ENCODE measurements at places on chromosomes 2 and 18.

- no peak for DNase-seq
Measured at GRCh38 chr2:189183170-189183569, 3.6 kb upstream of the COL5A2 start.

- DNase-seq = no peak
Measured at GRCh38 chr2:62270728-62271127, 74.8 kb downstream of the B3GNT2 start.

- no peak for DNase-seq
Measured at GRCh38 chr2:164141271-164141670, 405.5 kb upstream of the FIGN start.

- DNase-seq = no peak
Measured at GRCh38 chr2:186950694-186951093, 101.7 kb upstream of the ZSWIM2 start.

GRCh38 chr2:228771315-228771714 lies 499.8 kb downstream of the PID1 start:
- no peak for DNase-seq

- DNase-seq = peak; percentile 71
Measured at GRCh38 chr18:5630057-5630899, 86.5 kb upstream of the EPB41L3 start.

Data from activated CD4-positive, alpha-beta T cell treated with anti-CD3 and anti-CD28 coated beads, Interleukin-10, Interleukin-2, amounts not matched to agents 100 ng/mL and 50 ng/mL, durations not matched to agents 16 hours and 8 hours (primary cell).